ENCODE measurements at places on chromosomes 7 and 10.
A peak's percentile ranks its signal among the peaks of the same experiment; 100 is the strongest.

GRCh38 chr7:88344956-88345832 lies 38.5 kb upstream of the STEAP4 start:
- H3K36me3 ChIP-seq: no peaks in the 10 kb centered on the region
- H3K4me1 ChIP-seq: no peaks in the 10 kb centered on the region
- no peak overlapping the region for H3K4me3 ChIP-seq
- peaks cover 30% of the 10 kb centered on the region for H3K27me3 ChIP-seq
- H3K27ac ChIP-seq: no peak overlapping the region

GRCh38 chr7:157444843-157445135 lies 108.0 kb downstream of the DNAJB6 start:
- no peaks in the 10 kb centered on the region for H3K27me3 ChIP-seq
- no peaks in the 10 kb centered on the region for H3K4me1 ChIP-seq
- DNase-seq: no peak
- H3K36me3 ChIP-seq: no peaks in the 10 kb centered on the region

- H3K4me1 ChIP-seq: peaks cover 11% of the 10 kb centered on the region
- H3K36me3 ChIP-seq: peaks cover 11% of the 10 kb centered on the region
- H3K4me3 ChIP-seq: no peak overlapping the region
- H3K27ac ChIP-seq: no peak overlapping the region
Measured at GRCh38 chr7:140568021-140568813, 72.4 kb downstream of the DENND2A start.

DNA sequence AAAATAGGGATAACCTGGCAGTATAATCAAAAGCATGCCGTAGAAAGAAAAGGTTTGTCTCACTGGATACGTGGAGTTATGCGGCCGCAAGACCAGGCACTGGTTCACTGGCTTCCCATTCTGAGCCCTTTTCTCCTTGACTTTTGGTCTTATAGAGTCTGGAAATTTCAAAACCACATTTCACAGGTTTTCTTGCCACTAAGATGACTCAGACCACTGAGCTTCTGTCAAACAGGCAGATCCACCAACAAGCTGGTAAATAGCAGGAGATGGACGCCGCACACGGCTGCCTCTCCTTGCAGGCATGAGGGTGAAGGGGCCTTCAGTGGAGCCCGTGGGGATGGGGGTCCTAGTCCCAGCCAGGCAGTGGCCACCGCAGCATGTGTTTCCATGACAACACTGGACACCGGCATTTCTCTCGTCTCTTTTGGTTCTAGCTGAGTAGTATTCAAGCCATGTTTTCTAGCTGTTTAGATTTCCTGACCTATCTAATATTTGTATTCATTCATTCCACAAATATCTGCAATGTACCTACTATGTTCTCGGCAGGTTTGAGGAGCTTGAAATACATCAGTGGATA lies 55.5 kb downstream of the KLF6 start:
- DNase-seq: no peak
- H3K36me3 ChIP-seq: peaks cover 6% of the 10 kb centered on the region
- H3K4me3 ChIP-seq: no peak overlapping the region

- no peaks in the 10 kb centered on the region for H3K27me3 ChIP-seq
- H3K4me3 ChIP-seq: no peak overlapping the region
- no peaks in the 10 kb centered on the region for H3K36me3 ChIP-seq
- H3K4me1 ChIP-seq: peaks cover 5% of the 10 kb centered on the region
- DNase-seq: no peak
Measured at GRCh38 chr10:132467464-132468149, 70.0 kb upstream of the INPP5A start.

GRCh38 chr10:43166207-43166879 lies 28.1 kb downstream of the CSGALNACT2 start:
- H3K36me3 ChIP-seq: peaks cover 32% of the 10 kb centered on the region
- no peaks in the 10 kb centered on the region for H3K27me3 ChIP-seq
- H3K4me3 ChIP-seq: no peak overlapping the region
- DNase-seq: no peak
- no peak overlapping the region for H3K27ac ChIP-seq

DNA sequence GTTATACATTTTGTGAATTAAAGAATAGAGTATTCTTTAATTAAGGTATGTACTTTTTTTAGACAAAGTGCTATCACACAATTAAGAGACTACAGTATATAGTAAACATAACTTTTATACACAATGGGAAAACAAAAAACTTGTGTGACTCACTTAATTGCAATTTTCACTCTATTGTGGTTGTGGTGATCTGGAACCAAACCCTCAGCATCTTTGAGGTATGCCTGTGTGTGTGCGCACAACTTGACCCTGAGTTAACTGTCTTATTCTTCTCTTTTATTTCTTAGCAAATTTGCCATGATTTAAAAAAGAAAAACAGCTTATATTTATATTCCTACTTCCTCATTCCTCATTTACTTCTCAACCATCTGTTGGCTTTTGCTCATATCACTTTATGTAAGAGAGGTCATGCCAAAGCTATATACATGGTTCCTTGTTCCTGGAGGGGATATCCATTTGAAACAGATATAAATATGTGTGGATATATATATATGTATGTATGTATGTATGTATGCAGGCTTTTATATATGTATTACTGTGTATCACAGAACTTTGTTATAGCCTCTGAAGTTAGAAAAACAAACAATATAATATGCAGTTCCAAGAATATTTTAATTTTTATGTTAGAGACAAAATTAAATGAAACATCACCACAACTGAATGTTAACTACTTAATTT lies 259.5 kb upstream of the HGF start:
- no peaks in the 10 kb centered on the region for H3K36me3 ChIP-seq
- no peak overlapping the region for H3K27ac ChIP-seq
- no peaks in the 10 kb centered on the region for H3K4me1 ChIP-seq
- DNase-seq: no peak
- H3K27me3 ChIP-seq: no peaks in the 10 kb centered on the region
- H3K4me3 ChIP-seq: no peak overlapping the region

DNA sequence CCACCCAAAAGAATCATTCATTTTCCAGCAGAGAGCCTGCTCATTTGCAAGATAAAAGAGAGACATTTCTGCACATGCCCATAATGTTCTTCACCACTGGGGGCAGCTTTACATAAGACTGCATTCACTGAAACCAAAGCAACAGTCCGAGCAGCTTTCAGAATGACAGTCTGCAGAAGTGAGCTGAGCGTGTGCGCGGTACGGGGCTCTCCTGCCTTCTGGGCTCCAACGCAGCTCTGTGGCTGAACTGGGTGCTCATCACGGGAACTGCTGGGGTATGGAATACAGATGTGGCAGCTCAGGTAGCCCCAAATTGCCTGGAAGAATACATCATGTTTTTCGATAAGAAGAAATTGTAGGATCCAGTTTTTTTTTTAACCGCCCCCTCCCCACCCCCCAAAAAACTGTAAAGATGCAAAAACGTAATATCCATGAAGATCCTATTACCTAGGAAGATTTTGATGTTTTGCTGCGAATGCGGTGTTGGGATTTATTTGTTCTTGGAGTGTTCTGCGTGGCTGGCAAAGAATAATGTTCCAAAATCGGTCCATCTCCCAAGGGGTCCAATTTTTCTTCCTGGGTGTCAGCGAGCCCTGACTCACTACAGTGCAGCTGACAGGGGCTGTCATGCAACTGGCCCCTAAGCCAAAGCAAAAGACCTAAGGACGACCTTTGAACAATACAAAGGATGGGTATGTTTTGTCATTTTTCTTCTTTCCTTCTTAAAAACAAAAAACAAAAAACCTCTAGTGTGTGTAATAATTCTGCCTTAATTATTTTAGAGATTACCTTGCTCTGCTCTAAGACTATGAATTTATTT lies at the start of gene LRRTM3:
Gene LRRTM3 (plus strand): TSS at position 141 of the 820 bp plus-strand sequence.
- H3K36me3 ChIP-seq: no peaks in the 10 kb centered on the region
- H3K27me3 ChIP-seq: peaks cover 53% of the 10 kb centered on the region
- peak within 1 kb of the TSS; percentile 85 for H3K4me3 ChIP-seq
- H3K4me1 ChIP-seq: peaks cover 26% of the 10 kb centered on the region

DNA sequence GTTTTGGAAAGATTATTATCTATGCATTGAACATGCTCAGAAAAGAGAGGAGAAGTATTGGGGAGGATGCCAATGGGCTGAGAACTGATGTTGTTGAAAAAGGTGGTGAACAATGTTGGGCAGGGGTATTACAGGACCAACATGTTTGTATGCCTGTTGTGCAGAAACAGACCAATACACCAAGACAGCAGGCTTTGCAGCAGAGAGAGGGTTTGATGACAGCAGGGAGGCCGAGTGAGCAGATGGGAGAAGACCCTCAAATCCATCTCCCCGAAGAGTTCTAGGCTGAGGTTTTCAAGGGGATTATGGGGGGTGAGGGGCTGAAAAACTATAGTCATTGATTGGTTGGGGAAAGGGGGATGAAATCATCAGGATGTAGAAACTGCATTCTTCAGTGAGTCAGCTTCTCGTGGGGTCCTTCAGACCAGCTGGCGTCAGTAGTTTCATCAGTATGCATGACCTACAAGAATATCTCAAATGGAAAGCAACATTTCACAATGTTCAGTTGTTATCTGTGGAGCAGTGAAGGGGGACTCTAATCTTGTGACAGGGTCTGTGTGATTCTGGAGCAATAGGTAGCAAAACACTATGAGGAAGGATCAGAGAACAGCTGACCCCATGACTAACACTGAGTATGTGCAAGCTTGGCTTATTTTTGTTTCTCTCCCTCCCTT lies 167.8 kb downstream of the BAMBI start:
- no peak overlapping the region for H3K4me3 ChIP-seq
- H3K27me3 ChIP-seq: peaks cover 6% of the 10 kb centered on the region
- peaks cover 15% of the 10 kb centered on the region for H3K4me1 ChIP-seq
- peaks cover 3% of the 10 kb centered on the region for H3K36me3 ChIP-seq
- DNase-seq: no peak
- H3K27ac ChIP-seq: no peak overlapping the region

DNA sequence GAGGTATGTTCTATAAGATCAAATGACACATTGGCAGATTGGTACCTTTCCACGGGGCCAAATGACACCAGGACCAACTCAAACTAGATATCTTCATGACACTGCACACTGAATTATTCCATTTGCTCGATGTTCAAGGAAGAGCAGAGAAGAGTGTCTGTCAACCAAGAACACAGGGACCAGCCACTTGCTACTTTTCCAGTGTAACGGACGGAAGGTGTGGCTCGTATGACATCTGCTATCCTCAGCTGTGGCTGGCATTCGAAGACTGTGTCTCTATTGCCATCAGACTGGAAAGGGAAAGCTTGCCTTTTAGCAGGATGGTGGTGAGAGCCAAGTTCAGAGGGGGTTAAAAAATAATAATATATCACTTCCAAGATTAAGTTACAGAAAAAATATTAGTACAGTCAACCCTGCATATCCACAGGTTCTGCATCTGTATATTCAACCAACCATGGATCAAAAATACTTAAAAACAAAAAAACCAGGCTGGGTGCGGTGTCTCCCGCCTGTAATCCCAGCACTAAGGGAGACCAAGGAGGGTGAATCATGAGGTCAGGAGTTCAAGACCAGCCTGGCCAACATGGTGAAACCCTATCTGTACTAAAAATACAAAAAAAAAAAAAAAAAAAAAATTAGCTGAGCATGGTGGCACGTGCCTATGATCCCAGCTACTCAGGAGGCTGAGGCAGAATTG lies 237.1 kb downstream of the PRPF18 start:
- H3K27me3 ChIP-seq: peaks cover 34% of the 10 kb centered on the region
- peaks cover 7% of the 10 kb centered on the region for H3K36me3 ChIP-seq
- no peak overlapping the region for H3K4me3 ChIP-seq
- DNase-seq: no peak

DNA sequence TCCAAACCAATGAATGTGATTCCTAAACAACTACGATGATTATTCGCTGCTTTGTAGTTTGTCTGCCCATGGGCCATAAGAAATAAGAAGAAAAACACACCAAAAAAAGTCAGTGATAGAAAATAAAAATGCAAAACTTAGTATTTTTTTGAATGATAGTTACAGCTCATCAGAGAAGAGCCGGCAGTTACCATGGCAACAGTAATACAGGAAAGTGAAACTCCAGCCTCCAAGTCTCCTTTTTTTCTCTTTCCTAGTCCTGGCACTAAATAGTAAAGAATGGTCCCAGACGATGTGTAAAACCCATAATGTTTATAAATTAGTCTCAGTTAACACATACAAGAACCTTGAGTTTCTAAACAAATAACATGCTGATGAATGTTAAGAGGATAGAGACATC lies 21.6 kb upstream of the LHFPL3 start:
- DNase-seq: no peak
- peaks cover 13% of the 10 kb centered on the region for H3K27me3 ChIP-seq
- H3K36me3 ChIP-seq: no peaks in the 10 kb centered on the region
- no peaks in the 10 kb centered on the region for H3K4me1 ChIP-seq
